CD4-positive, alpha-beta memory T cell (primary cell): ENCODE measurements at places on chromosomes 4 and X. TPM values are rescaled to one million over a fixed set of nuclear protein-coding genes. Genes with fewer than 3 reads are reported as not detected.

SLIT2 gene
- not detected for polyA plus RNA-seq

DNA sequence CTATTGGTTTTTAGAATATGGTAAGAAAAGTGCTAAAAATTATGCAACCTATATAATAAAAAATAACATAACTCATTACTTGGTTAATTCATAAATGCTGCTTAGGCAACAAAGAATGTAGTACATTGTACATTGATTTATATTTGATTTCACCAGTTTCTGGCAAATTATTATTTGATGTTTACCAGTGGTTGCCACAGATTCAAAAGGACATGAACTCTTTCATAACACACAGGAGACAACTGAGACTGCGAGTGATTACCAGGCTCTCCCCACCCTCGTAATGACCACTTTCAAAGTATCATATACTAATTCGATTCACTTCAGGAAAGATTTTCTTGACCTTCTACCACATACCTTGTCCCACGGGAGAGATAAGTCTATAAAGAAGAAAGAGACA, 158.5 kb downstream of the NR3C2 start:
- no peak for DNase-seq

- DNase-seq = no peak
Measured at GRCh38 chrX:9560219-9560618, 95.4 kb downstream of the TBL1X start.

DNA sequence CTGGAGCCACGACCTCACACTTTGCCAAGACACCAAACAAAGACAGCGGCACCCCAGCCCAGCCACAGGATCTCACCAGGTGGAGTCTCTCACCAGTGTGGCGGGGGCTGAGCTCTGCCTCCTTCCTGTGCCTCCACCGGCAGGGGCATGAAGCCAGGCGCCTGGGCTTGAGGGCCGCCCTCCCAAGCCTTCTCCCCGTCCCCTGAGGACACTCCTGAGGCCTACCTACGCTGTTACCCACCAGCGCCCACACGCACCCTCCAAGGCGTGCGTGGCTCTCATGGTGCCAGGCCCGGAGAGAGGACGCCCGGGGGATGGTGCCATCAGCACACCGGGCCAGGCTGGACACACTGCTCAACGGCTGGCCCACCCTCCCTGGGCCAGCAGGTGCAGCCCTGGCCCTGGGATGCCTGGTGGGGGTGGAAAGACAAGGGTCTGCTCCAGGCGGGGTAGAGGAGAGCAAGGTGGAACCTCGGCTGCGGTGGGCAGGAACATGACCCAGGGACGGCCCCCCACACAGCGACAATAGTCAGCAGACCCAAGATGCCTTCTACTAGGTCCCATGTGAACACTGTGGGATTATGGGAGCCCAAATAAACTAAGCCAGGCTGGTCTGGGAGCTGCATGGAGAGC, 22.1 kb downstream of the NELFA start:
- no peak for DNase-seq

SLC6A14 gene
- not detected for polyA plus RNA-seq

- no peak for DNase-seq
Measured at GRCh38 chr4:147546349-147546748, 65.5 kb downstream of the EDNRA start.

DNA sequence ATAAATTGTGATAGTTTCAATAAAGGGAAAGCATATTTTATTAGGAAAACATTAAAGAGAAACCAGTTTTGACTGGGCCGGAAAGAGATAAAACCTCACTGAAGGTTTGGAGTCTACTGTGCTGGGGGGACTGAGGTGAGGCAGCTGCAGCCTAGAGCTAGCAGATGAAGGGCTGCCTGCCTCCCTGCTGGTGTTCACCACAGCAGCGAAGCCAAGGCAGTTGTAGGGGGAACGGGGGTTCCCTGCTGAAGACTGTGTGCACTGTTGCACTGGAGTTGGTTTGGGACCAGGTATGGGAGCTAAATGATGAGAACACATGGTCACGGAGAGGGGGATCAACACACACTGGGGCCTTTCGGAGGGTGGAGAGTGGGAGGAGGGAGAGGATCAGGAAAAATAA, 546.5 kb upstream of the SMIM31 start:
- no peak for DNase-seq

- DNase-seq = no peak
Measured at GRCh38 chrX:13520351-13520750, 49.0 kb upstream of the EGFL6 start.

- no peak for DNase-seq
Measured at GRCh38 chrX:153526042-153526441, 8.6 kb downstream of the ATP2B3 start.

FAM9B gene
- not detected for polyA plus RNA-seq

NHSL2 gene
- 12.7 TPM for polyA plus RNA-seq

GRCh38 chrX:68895341-68895755, 66.5 kb downstream of the EFNB1 start:
- no peak for DNase-seq

GRIA3 gene
- polyA plus RNA-seq = not detected

LARP7 gene
- polyA plus RNA-seq = 37.1 TPM

- DNase-seq = peak; percentile 11
Measured at GRCh38 chrX:78886550-78886949, 58.6 kb upstream of the P2RY10 start.

DNA sequence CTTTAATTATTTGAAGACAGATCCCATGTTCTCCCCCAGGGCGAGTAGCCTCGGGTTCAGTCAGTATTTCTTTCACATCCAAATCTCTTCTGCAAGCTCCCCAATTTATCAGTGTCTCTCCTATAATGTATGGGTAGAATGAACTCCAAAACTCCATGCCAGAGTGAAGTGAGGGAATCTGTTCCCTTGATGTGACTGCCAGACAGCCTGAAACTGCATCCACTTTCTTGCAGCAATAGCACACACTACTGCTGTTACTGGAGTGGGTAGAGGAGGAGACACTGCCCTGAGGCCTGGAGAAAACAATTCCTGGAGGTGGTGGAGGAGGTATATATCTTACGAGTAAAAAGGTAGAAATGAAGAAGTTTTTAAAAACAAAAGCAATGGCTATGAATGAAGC, 11.0 kb downstream of the LNX1 start:
- no peak for DNase-seq

TRAM1L1 gene
- polyA plus RNA-seq = not detected

DCAF12L1 gene
- polyA plus RNA-seq = not detected

- DNase-seq = no peak
Measured at GRCh38 chrX:72478351-72478750, 94.3 kb downstream of the HDAC8 start.

MFAP3L gene
- polyA plus RNA-seq = not detected

- no peak for DNase-seq
Measured at GRCh38 chr4:98490251-98490650, 168.2 kb downstream of the TSPAN5 start.

GRCh38 chr4:14560577-14560976, 441.7 kb upstream of the CPEB2 start:
- DNase-seq = no peak

DNA sequence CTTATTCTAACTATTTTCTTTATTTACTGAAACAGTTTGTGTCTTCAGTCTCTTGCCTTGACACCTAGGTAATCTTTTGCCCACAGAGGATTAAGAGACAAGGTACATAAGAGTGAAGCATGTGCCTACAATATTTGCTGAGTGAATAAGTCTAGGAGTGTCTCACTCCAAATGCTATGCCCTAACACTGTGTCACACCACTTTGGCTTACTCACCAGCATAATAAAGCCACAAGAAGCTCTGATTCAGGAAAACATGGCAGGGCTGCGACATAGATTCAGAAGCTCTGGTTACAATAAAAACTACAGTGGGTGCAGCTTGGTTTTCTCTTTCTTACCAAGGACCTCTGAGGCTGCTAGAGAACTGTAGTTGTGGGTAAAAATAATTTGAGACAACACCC, 127.1 kb downstream of the RBM46 start:
- no peak for DNase-seq

RBM47 gene
- 0.10 TPM for polyA plus RNA-seq

DNA sequence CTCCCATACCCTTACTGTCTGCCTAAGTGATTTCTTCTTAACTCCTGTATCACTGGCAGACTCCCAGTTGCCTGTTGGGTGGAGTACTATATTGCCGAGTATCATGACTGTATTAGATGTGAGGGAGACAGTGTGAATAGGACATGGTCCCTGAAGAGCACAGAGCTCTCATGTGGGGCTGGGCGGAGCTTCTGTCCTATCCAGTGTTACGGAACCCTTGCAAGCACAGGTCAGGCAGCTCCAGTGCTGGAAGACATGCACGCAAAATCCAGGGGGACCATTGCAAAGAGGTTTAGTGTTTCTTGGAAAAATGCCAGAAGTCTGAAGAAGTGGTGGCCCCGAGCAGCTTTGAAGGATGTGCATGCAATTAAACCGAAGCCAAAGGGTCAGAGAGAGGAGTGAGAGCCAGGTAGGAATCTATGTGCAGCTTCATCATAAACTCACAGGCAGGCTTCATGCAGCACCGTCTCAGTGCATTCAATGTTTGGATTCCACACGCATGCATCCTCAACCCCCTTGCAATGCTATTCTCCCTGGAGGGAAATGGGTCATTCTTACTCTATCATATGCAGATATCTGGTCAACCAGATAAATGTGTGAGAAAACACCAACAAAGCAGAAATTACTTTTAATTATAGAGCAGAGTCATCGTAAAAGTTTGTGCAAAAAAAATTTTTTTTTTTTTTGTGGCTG, 49.7 kb upstream of the DHRSX start:
- no peak for DNase-seq

CFP gene
- 13.5 TPM for polyA plus RNA-seq

GRCh38 chrX:46447384-46447783, 97.8 kb downstream of the ZNF674 start:
- no peak for DNase-seq

GLUD2 gene
- polyA plus RNA-seq = 0.43 TPM

DNA sequence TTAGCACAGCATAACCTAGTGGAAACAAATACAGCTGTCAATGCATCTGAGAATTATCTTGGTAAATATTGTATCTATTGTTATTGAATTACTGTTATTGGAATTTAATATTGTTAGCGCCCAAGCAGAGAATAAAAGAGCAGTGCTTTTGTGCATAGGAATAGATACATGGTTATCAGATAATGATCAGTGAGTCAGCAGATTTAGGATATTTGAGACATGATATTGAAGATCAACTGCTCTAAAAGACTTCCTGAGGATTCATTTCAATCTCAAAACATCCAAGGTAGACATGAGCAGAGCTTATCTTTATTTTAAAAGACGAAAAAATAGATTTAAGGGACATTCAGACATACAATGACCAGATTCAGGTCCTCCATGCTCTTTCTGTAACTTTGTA, 10.6 kb upstream of the H2AZ1 start:
- no peak for DNase-seq

UTP14A gene
- 12.7 TPM for polyA plus RNA-seq

GRCh38 chr4:8013976-8014726, 74.5 kb upstream of the AFAP1 start:
- DNase-seq = no peak

- no peak for DNase-seq
Measured at GRCh38 chr4:12723849-12724447, 760.2 kb downstream of the RAB28 start.

GRCh38 chr4:114349543-114350175, 248.9 kb upstream of the UGT8 start:
- DNase-seq = no peak

RBM46 gene
- not detected for polyA plus RNA-seq

GRCh38 chrX:54786967-54787366, 11.1 kb downstream of the ITIH6 start:
- DNase-seq = no peak

GRCh38 chr4:174156239-174156826, 127.1 kb downstream of the FBXO8 start:
- peak; percentile 11 for DNase-seq

CACNA1F gene
- polyA plus RNA-seq = 0.03 TPM

LRP2BP gene
- polyA plus RNA-seq = not detected

SATL1 gene
- polyA plus RNA-seq = not detected

DMD gene
- polyA plus RNA-seq = 0.18 TPM

GRCh38 chr4:79597266-79597665, 189.2 kb upstream of the GK2 start:
- DNase-seq = no peak

BANK1 gene
- 0.11 TPM for polyA plus RNA-seq

DMRTC1 gene
- 0.32 TPM for polyA plus RNA-seq

TRMT44 gene
- 4.3 TPM for polyA plus RNA-seq

DNA sequence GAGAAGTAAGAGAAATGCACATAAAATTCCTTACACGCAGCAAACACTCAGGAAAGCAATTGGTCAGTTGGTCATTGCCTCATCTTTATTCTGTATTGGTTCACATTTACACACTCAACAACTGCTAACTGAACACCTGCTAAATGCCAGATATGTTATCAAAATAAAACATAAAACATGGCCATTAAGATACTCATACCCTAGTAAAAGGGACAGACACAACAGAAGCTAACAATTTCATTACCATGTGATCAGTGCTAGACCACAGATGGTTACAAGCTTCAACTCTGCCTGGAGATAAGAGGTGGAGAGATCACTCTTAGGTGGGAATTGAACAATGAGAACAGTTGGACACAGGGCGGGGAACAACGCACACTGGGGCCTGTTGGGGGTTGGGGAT, 26.2 kb downstream of the TEC start:
- no peak for DNase-seq

GRCh38 chrX:105120463-105120862, 100.0 kb downstream of the TEX13A start:
- no peak for DNase-seq

GRCh38 chr4:183631577-183632198, 27.3 kb downstream of the RWDD4 start:
- DNase-seq = no peak
